Activated T-helper 9 cell treated with anti-CD3 and anti-CD28 coated beads, Interleukin-2, amount 50 U/mL, for 16 hours (primary cell): ENCODE measurements at places on chromosomes 3 and 15.

- no peak for DNase-seq
Measured at GRCh38 chr3:119774444-119774843, 7.5 kb upstream of the NR1I2 start.

- no peak for DNase-seq
Measured at GRCh38 chr15:91468871-91469580, 369.0 kb downstream of the SV2B start.

DNA sequence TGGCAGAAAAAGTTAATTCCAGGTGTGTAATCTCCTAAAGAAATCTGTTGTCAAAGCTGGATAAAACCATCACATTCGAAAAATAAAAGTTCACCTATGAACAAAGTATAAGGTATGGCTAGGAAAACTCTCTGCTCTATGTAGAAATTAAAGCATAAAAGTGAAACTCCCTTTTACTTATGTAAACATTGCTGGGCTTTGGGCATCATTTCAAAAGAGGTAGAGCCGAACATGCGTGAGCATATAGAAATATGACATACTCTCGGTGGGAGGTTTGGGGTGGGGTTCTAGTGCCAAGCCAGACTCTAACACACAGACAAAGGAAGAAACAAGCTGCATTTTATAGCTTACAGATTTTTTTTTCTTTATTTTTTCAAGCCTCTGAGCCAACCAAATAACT is 306.8 kb upstream of the ATP11B start:
- no peak for DNase-seq

DNA sequence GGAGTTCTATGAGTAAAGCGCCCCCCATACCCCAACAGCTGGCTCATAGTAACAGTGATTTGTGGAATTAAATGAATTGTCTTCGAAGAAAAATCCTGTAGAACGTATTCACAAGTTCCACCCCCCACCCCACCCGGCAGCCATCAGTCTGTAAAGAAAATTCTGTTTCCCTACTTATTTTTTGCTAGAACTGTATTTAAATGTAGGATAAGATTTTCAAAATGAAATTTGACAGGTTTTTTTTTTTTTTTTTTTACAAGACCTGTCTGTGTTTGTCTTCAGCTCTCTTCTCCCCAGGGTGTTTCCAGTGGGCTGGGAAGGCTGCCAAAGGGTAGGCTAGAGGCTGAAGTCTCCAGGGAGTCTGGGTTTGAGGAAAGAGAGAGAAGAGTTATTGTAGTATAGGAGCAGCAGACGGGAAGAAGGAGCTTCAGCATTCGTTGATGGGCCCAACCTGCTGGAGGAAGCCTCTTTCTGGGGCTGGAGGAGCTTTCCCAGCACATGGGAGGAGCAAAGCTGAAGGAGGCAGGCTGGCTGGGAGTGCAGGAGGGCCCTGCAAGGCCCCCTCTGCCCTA is 130.6 kb upstream of the SEMA6D start:
- no peak for DNase-seq

GRCh38 chr15:63234451-63234870 is 42.9 kb upstream of the APH1B start:
- DNase-seq: no peak

DNA sequence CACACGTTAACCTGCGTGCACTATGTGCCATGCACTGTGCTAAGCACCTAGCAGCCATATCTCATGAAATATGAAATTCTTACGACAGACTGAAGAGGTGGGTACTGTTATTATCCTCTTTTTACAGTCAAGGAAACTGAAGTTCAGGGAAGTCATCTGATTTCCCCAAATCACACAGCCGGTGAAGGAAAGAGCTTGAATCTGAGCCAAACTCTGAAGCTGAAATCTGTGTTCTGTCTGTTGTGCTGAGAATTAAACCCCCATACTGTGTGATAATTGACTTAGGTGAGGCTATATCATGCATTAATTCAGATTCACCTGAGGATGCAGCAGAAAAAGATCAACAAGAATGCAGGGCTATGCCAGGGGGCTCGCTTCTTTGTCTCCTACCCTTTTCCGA is 475 bp downstream of the FAM107A start:
- DNase-seq: no peak

DNA sequence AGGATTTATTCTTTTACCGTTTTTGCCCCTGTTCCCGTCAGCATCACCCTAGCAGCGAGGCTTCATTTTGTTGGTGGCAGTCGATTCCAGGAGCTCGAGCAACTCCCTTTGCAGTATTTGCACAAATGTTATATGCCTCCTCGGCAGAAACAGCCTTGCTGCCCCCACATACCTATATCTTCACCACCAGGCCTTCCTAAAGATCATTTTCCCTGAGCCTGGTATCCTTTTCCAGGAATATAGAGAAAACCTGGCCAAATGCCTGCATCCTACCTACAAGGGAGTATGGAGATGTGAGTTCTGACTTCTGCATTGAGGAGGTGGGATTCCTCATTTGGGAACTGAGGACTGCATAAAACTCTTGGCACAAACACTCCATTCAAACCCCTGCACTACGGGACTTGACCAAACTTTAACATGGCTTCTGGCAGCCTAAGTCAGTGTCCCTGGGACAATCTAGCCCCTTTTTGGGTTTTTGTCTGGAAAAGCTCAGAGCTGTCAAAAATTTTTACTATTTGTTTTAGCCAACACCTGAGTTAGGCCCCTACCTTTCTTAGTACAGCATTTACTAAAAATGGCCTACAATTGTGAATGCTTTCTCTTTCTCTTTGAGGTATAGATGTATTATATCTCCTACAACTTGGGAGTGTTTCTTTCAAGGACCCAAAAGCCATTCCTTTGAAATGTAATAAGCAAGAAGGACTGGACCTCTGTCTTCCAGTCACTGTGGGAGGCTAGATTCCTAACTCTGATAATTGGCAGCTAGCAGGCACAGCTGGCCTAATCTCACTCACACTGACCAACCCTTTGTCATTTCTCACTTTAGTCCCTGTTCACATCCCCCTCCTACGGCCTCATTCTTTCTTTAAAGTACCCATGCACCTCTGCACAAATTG is 12.1 kb upstream of the UBE2Q2 start:
- no peak for DNase-seq

GRCh38 chr3:122890077-122890719 is 95.3 kb downstream of the SLC49A4 start:
- no peak for DNase-seq

DNA sequence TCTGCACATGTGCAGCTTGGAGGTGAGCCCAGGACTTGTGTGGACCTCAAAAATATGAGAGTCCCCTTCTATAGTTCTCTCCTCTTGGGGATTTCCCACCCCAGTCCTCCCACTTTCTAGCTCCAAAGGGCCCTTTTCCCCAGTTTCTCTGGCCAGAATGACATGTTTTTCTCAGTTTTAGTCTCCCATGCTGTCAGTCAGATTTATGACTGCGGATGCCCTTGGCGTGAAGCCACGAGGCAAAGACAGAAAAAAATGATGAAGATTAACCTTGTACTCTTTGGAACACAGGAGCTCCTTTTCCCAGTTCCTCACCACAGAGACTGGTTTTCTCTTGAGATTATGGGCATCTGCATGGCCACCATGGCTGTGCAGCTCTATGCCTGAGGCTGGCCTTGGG is 72.0 kb upstream of the TTBK2 start:
- DNase-seq: no peak

DNA sequence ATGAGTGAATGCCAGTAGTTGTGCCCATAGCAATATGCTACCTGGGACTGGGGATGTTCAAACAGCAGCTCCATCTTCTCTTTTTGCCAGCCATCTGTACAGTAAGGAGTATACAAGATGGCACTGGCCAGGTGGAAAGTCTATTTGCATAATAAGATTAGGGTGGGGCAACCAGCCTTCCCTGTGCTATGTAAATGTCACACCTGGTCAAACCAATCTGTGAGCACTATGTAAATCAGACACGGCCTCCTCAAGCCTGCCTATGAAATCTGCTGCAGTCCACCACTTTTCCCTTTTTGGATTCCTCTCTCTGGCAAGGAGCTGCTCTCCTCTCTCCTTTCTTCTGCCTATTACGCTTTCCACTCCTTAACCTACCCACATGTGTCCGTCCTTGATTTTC is 53.0 kb downstream of the C3orf80 start:
- no peak for DNase-seq

DNA sequence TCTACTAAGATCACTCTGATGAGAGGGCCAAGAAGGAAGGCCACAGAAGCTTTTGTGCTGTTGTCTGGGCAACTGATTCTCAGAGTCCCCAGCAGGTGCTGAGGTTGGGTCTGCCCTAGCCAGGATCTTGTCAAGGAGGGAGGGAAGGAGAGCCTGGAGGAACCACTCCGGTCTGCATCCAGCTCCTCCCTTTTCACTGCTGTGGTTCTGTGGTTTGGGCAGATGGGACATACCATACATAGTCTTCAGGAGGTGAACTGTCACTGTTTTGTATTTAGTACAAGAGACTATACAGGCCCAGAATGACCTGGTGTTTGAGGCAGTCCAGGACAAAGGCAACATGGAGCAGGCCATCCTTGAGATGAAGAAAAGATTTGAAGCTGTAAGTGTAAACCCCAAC is 21.9 kb downstream of the C3orf62 start:
- DNase-seq: no peak

GRCh38 chr15:60091157-60091556 is 87.0 kb downstream of the FOXB1 start:
- no peak for DNase-seq

DNA sequence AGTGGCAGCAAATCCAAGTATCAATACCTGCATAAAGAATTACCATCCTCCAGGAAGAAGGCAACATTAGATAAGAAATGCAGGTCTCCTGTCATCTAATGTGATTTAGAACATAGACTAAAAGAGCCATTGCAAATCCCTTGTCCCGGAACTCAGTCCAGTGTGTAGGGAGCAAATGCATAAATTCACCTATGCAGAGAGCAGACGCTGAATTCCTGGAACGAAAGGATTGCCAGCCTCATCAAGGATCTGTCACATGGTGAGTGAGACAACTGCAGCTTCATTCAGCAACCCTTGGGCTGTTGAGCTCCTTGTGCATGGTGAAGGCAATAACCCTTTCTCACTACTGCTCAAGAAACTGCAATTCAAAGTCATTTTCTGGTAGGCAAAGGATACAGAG is 696.8 kb upstream of the CFAP20DC start:
- DNase-seq: no peak

DNA sequence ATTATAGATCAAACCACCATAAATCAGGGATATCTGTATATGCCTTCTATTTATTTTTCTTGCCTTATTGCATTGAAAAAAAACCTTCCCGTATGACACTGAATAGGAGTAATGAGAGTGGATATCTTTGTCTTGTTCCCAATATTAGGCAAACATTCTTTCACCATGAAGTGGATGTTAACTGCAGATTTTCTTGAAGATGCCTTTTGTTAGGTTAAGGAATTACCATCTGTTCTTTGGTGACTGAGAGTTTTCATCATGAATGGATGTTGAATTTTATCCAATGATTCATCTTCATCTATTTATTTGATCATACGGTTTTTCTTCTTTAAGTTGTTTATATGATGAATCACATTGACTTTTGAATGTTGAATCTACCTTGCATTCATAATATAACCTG is 47.1 kb upstream of the MECOM start:
- DNase-seq: no peak

GRCh38 chr3:33808559-33808958 is 10.1 kb downstream of the PDCD6IP start:
- DNase-seq: no peak

DNA sequence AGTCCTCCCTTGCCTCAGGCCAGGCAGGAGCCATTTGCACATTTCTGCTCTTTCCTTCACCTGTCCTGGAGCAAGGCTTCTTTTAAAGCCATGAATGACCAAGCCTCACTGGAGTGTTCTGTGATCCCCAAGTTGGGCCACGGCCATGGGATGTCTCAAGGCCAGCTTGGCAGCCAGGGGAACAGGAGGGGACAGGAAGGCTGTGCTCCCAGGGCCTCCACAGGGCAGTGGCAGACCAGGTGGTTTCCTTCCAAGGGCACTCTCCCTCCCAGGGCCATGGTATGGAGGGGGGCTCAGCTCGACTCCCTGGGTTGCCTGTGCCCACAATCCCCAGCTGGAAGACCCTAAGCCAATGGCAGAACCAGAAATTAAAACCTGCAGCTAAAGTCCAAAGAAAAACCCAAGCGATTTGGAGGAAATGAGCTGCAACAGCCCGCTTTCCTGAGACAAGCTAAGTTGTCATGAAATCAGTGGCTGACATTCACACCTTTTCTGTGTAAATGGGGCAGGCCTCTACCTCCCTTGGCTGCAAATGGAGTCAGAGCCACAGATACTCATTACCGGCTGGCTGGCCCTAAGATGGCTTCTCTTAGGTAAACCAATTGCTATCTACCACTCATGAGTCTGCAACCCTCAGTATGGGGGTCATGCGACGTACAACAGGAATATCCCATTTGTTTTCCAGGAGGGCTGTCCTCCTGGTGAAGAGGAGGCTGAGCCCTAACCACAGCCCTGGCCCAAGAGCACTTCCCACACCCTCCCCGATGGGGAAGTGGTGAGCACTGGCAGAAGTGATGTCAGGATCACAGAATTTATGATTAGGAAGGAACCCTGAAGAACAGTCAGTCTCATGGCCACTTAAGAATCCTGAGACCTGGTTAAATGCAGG is 83.3 kb downstream of the SNRK start:
- no peak for DNase-seq

- DNase-seq: no peak
Measured at GRCh38 chr3:174243171-174243570, 616.0 kb upstream of the NAALADL2 start.

- DNase-seq: no peak
Measured at GRCh38 chr3:38586546-38587520, 62.7 kb downstream of the SCN5A start.

GRCh38 chr3:94121161-94121560 is 58.3 kb downstream of the NSUN3 start:
- no peak for DNase-seq

GRCh38 chr15:48426941-48427340 is 95.7 kb downstream of the DUT start:
- no peak for DNase-seq

DNA sequence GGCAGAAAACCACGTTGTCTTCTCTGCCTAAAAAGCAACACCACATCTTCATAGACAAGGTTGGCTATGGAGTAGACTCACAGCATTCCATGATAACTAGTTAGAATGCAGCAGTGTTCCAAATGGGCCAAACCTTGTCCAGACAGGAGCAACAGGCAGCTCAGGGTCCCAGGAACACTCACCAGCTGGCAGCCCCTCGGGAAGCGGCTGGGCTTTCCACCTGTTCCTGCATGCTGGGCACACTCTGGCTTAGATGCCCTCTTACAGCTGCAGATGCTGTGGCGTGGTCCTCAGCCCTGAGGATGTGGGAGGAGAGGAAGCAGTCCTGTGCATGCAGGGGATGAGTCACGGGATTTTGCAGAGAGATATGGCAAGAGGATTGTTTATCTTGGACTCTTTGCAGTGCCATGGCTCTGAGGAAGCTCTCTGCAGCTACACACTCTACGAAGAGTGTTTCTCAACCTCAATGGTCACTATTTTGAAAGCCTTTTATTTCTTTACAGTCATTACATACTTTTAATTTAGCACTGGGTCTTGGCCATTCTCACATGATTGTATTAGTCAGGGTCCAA is 11.3 kb downstream of the NRROS start:
- no peak for DNase-seq
